ENCODE measurements at places on chromosomes 1 and 21.
A peak's percentile ranks its signal among the peaks of the same experiment; 100 is the strongest.

- ATAC-seq, result no peak
Observed at GRCh38 chr21:44975720-44976555, 36.1 kb downstream of the SLX9 start.

DNA sequence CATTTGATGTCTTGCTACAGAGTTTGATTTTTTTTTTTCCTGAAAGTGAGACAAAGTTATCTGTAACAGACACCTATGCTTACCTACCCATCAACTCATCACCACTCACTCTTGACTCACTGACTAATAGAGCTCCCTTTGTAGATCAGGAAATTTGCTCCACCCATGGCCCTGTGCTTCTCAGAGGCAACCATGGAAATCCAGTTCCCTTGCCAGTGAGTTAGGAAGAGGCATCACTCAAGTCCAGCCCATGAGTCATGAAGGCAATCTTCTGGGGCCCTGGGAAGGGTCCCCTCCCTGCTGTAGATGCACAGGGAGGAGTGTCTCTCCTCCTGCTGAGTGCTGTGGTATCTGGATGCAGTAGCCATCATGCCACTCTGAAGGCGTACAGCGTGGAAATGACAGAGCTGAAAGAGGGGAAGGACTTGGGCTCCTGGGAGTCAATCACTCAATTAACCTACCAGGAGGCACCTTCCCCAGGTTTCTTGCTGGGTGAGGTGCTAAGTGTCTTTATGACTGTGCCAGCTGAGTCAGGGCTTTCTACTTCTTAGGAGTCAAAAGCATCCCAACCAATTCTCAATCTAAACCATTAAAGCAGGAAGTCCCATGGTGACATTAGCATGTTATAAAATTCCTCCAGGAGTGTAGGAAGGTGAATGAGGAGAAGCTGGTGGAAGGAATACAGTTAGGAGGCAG lies 56.1 kb downstream of the DNTTIP2 start:
- ATAC-seq, result no peak

DNA sequence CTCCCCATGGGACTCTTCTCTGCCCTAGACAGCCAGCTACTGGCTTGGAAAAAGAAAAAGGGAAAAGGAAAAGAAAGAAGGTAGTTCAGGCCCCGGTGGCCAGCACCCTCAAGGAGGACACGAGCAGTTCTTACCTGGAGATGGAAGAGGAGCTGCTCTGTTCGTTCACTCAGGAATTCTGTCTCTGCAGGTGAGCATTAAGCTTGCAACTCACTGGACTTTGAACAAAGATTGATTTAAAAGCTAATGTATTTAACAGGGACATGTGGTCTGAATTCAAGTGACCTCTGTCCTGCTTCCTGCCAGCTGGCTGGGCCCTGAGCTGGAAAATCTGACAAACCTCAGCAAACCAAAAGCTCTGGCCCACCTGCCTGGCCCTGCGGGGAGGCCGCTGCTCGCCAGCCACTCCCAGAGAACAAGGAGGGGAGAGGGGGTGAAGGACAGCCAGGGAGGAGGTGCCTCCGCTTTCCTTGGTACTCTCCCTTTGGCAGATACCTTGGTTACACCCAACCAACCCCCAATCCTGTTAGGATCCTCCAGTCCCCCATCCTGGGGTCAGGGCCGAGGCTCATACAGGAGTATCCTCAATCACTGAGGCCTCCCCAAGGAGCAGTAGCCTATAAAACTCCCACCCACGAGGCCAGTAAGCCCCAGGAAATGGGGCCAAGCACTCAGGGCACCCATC lies at the start of gene PDZK1:
PDZK1 (minus strand) TSS at position 186 of the 685 bp plus-strand sequence. CDS start 19,347 bp downstream, outside the sequence.
- ATAC-seq, result no peak

DNA sequence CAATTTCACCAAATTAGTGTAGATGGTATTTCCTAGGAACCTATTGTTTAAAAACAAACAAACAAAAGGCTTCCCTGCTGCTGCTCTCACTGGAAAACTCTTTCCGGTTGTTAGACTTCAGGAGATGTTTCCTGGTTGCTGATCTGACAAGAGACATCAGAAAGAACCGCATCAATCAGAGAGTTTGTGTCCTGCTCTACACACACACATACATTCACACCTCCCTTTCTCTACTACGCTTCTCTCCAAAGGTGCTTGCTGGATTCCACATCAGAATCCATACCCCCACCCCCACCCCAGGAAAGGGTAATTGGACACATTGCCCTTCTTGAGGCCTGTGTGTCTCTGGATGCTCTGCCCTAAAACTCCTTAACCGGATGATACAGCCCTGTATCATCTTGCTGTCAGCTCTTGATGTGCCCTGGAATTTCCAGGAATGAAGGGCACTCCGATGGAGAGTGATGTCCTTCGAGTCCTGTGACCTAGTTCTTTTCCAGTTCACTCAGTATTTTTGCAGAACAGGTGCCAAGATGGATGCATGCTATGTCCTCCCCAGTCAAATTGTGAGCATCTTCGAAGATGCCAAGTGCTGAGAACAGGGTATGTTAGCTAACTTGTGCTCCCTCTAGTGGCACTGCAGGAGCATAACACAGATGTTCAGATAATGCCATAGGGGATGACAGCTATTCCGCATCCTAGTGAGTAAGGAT lies 113.7 kb upstream of the SLC35F3 start:
- ATAC-seq, result peak; percentile 70

- ATAC-seq, result no peak
Observed at GRCh38 chr1:192535916-192536664, 39.5 kb upstream of the RGS1 start.

GRCh38 chr1:225657462-225657989 lies 4.6 kb upstream of the ENAH start:
- no peak for ATAC-seq

DNA sequence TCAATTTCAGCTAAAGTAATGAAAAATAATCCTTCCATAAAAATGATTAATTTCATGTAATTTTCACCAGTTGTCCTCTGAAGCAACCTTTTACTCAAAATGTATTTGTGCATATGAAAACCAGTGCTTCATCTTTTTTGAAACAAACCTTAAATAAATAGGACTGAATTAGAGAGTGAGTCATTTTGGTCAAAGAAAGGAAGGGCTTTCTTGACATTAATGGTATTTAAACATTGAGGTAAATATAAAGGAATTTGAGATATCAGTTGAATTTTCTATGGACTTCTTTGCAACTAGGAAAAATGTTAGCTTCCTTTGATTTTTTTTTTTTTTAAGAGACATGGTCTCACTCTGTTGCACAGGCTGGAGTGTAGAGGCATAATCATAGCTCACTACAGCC lies 38.7 kb downstream of the SNX7 start:
- ATAC-seq, result no peak

- no peak for ATAC-seq
Observed at GRCh38 chr21:38664841-38665240, 140.9 kb upstream of the ETS2 start.
